ENCODE measurements at places on chromosomes 12 and 14.

- DNase-seq, result no peak
These were observed 873.5 kb upstream of the LRFN5 start for GRCh38 chr14:40733206-40733605.

DNA sequence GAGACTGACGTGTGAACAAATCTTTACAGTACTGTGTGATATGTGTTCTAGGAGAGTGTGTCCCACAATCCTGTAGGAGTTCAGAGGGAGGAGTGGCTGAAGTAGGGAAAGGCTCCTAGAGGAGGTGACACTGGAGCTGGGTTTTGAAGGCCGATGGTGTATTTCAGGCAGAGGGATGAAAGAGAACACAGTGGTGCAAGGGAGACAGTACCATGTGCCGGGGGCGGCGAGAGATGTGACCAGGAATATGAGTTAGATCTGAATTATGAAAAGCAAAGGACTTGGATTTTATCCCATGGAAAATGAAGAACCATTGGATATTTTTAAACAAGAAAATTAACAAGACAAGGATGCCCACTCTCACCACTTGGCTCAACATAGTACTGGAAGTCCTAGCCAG lies 77.0 kb upstream of the ESRRB start:
- no peak for DNase-seq

GRCh38 chr14:26597071-26597588 lies 703 bp downstream of the NOVA1 start:
- DNase-seq, result no peak

DNA sequence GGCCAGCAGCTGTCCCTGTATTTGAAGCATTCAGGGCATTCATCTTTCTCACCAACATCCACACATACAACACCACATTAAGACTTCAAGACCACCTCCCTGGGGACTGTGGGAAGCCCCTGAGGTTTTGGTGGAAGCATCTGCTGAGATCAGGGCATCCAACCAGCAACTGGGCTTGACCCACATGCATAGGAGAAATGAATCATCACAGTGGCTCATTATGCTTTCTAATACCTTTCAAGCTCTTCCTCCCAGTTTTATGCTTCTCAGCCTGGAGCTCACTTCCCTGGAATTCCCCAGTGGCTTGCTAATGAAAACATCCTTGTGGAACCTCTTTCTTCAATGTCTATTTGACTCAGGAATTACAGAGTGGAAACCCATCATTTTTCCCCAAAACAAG lies 21.4 kb upstream of the CMKLR1 start:
- no peak for DNase-seq

DNA sequence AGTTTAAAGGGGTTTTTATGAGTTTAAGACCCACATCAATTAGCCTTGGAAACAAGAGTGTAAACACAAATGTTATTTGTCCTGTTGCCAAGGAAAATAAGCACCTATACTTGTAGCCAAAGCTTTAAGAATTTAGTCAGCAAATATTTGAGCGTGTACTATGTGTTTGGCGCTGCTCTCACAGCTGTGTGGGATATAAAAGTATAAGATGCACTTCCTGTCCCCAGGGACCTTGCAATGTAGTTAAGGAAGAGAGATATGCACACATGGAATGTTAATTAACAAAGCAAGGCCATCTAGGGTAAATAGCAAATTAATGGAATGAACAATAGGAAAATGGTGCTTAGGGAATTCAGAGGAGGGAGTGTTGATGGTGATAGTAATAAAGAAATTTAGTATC lies 134.9 kb upstream of the SRRM4 start:
- no peak for DNase-seq

- DNase-seq, result no peak
These were observed 340.1 kb downstream of the BCAT1 start for GRCh38 chr12:24608637-24609285.

DNA sequence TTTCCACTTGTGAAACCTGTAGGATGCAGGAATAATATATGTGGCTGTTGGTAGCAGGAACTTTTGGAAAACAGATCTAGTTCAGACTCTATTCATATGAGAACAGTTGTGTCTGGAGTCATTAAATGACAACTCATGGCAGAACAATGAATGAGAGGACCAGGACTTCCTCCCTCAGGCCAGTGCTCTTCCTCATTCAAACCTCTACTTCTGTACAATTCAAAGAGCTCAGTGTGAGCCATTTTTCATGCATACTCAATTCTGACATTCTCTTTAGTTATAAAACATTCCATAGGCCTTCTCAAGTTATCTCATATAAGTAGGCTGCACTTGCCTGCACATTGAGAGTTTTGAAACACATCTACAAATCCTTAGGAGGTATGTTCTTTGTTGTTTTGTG lies 1526.6 kb upstream of the FLRT2 start:
- no peak for DNase-seq
